ENCODE measurements at places on chromosomes 6 and 20.
A peak's percentile ranks its signal among the peaks of the same experiment; 100 is the strongest.

DNA sequence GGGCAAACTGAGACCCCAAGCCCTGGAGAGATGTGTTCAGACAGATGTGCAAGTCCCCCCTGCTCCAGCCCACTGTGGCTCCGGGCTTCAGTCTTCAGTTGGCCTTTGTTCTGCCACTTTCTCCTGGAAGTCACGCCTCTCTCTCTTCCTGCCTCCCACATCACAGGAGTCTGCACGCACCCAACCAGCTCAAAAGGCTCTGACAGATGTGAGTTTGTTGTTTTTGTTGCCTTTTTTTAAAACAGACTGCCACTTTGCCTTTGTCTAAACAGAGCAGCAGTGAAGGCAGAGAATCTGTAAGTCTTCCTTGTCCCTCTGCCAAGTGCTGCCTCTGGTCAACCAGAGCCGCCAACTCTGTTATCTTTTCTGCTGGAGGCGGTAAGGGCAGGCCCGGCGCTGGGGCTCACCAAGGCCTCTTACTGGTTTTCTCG, 149.7 kb downstream of the TFAP2C start:
- no peak for ATAC-seq

GRCh38 chr6:161639772-161640171, 365.9 kb upstream of the AGPAT4 start:
- ATAC-seq, result no peak

GRCh38 chr6:166512567-166512966, 73.9 kb downstream of the RAMACL start:
- no peak for ATAC-seq

GRCh38 chr6:145749632-145750031, 14.3 kb upstream of the EPM2A start:
- peak; percentile 25 for ATAC-seq

DNA sequence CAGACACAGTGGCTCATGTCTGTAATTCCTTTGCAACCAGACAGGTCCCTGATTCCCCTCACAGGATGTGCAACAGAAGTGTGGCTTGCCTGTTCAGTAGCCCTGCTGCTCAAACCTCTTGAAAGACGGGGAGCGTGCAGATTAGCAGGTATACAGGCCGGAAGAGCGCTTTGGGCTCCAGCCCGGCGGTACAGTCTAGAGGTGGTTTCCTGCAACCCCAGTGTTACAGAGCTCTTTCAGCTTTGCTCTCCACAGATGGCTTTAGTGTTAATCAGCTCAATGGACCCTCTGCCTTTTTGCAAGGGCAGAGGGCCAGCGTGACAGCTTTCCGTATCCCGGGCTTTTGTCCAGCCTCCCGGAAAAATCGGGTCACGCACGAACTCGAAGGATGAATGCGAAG, 67.2 kb upstream of the TNFRSF21 start:
- ATAC-seq, result no peak

GRCh38 chr6:89941763-89942497, 47.7 kb downstream of the GJA10 start:
- no peak for ATAC-seq

GRCh38 chr20:63457737-63458136, 14.7 kb downstream of the KCNQ2 start:
- ATAC-seq, result no peak

- peak; percentile 53 for ATAC-seq
Observed at GRCh38 chr20:9397928-9398327, 116.5 kb upstream of the LAMP5 start.

- no peak for ATAC-seq
Observed at GRCh38 chr6:154341336-154341735, 15.3 kb downstream of the IPCEF1 start.

DNA sequence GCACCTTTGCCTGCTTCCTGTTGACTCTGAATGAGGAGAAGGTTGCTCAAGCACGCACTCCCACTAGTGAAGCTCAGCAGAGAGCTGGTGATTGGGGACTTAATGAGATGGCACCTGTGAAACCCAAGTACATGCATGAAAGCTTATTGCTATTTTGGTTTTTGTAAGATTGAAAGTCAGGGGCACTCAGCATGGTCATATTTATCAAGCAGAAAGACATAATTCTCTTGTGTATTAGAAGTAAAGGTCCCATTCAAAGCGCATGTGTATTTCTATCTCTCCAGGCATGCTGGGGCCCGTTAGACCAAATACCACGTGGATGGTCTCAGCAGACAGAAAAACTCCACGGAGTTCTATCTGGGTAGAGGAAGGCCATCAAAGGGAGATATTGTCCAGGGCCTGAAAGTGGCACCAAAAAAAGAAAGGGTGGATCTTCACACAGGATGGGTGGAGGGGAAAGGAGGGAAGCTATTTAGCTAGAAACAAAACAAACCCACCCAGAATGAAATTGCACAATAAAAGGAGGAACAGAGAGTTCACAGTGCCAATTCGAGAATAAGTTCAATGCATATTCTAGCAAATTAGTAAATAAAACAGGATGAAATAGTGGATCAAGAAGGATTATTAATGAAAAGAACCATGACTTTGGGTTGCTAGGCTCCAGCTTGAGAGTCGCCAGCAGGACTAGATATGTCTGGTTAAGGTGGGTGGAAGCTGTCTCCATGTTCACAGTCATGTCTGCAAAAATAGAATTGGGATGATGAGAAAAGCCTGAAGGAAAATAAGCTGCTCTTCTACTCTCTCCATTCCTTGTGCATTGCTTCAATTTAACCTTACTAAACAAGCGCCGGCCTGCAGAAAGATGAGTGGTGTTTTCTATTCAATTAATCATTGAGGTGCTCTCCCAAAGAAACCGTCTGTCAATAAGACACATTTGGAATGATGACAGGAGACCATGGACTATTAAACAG, 224.9 kb upstream of the DTNBP1 start:
- ATAC-seq, result no peak

- ATAC-seq, result no peak
Observed at GRCh38 chr20:2672446-2672845, 8.4 kb upstream of the IDH3B start.

DNA sequence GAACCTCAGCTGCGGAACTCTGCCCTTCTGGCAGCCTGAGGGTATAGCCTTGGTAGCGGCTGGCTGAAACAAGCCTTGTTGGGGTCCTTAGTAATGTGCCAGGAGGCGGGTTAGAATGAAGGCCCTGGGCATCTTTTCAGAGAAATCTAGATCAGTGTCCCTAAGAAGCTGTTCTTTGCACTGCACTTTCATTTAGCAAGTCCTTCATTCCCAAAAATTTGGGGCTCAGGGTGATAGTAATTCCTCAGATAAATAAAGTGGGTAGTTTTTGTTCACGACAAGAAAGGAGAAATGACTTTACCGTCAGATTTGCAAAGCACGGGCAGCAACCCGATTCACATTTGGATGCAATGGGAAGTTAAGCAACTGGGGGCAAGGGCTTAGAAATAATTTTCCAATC, 3.2 kb downstream of the INSM1 start:
- ATAC-seq, result no peak

- no peak for ATAC-seq
Observed at GRCh38 chr6:161743509-161744178, 469.8 kb upstream of the AGPAT4 start.

DNA sequence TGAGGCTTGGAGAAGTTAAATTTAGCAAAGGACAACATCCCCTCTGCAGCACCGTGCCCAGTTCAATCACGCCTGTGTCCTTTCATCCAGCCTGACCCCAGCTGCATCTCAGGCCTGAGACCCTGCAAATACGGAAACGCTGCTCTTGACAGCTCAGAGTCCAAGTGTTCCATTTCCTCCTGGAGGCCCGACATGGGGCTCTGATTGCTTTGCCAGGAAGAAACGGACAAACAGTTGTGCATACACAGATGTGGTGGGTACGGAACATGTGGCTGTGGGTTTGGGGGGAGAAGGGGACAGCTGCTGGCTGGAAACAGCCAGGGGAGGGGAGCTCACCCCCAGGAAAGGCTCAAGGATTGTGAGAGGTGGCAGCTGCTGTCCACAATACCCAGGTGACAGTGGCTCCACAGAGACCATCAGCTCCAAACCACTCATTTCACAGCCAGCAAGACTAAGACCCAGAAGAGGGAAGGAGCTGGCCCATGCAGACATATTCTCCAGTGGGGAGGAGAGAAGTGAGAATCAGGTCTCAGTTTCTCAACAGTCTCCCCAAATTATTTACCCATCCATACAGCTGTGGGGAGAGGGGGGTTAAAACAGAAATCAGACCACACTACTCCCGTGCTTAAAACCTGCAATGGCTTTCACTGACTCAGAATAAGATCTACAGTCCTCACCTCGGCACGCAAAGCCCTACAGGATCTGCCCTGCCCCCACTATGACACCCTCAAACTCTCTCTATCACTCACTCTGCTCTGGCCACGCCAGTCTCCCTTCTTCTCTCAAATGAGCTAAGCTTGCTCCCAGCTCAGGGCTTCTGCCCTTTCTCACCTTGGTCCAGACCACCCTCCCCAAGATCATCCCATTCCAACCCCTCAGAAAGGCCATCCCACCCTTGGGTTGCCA, 89.1 kb downstream of the PREX1 start:
- ATAC-seq, result no peak

DNA sequence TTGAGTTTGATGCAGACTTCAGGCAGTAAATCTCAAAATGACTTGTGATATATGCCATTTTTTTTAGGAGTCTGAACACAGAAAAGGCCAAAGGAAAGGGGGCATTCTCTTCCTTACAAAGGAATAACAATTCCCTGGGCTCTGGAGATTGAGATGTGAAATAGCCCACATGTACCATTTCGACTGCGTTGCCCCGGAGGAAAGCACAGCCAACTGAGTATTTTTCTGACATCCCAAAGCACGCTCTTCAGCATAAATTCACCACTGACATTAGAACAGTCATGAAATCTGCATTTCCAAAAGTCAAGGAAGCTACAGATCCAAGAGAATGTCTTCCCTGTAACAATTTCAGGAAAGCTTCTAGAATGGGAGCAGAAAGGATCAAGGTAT, 7.8 kb downstream of the ELOVL2 start:
- no peak for ATAC-seq

- ATAC-seq, result no peak
Observed at GRCh38 chr20:10659651-10660601, 13.9 kb downstream of the JAG1 start.

DNA sequence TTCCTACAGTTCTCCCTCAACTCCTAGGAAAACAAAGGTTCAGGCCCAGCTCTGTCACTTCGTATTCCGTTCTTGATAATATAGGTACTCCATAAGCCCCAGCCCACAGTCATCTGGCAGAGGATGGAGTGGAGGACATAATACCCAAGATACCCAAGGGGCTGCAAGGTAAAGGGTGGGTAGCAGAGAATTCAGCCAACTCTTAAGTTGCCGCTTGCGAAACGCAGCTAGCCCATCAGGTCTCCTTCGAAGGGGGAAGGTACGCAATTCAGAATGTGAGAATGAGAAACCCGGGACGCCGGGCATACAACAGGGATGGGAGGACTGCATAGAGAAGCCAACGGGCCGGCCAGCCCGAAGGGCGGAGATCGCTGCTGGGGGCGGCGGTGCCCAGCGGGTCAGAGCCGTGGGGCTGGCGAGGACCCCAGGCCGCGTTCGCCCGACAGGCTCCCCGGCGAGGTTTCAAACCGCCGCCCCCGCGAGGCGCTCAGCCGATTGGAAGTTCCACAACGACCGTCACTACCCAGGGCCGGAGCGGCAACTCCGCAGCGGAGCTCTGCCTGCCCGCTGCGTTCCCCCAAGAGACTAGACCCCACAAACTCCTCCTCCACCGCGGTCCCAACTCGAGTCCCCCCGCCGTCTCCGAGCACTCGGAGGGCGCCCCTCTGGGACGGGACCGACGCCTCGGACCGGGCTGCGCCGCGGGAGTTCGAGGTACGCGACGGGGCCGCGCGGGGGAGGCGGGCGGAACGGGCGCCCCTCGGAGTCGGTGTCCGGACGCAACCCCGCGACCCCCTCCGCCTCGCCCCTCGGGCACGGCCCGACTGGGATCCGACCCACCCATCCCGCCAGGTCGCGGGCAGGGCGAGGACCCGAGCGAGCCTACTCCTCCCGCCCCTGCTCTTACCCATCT, 911 bp downstream of the CDK19 start:
- ATAC-seq, result no peak

- no peak for ATAC-seq
Observed at GRCh38 chr6:1415416-1416063, 26.2 kb downstream of the FOXF2 start.

DNA sequence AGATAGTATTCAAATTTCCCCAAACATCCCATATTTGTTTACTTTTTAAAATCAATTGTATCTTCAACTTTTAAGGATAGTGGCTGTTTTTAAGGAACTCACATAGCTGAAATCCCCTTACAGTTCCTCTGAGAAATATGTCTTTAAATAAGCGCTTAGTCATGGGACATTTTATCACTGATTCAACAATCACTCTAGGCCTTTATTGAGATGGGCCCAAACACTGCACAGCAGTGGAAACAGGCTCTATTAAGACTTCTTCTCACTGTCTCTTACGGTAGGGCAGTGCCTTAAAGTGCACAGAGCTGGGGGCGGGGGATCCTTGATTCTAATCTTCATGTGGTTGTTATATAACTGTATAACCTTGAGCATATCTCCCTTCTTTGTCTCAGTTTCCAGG, 59.8 kb upstream of the RREB1 start:
- ATAC-seq, result no peak

- ATAC-seq, result no peak
Observed at GRCh38 chr6:137677709-137678108, 183.5 kb upstream of the OLIG3 start.

DNA sequence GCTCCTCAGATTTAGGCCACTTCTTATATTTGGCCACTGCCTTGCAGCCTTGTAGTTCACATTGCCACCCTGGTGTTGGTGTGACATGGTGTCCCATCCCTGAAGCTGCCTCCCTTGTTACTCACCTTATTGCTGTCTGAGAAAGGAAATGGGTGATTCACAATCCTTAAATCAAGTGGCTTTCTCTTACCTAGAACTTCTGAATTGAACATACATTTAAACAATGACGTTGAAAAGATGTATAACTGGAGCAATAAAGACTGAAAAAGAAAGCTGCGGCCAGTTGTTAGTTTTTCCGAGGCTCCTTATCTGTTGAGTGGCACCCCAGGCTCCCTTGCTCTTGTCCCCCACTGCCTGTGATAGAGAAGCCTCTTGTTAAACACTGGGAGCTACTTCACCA, 28.8 kb upstream of the GNRH2 start:
- no peak for ATAC-seq

DNA sequence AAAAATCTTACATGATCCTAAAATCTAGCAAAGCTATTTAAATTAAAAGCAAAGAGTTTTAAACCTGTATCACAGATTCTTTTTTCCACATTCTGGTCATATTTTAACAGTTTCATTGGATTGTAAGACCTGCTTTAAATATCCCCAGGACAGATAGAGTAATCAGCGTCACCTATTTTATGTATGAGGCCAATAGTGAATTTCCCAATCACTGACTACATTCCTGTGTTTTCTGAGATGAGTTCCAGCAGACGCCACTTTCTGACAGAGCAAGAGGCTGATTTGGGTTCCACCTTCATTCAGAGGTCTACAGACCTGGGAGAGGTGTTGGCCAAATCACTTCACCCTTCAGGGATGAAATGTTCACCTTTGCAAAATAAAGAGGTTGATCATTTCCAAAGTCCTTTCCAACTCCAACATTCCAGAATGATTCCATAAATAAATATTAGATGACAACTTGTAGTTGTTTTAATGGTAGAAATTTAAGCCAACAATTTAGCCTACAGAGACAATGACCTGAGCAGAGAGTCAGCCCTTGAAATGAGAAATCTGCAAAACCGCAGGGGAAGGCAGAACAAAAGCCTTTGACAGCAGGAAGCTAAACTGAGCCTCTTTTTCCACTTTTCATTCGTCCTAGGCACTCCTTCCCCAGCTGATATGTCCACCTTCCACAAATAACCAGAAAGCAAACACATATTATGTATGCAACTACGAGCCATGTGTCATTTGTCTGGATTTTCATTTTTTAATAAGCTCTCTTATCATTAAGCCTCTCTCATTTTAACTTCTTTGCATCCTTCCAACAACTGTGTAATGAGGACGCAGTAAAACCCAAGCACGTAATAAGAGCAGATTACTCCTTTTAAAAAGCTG, 105.2 kb downstream of the TFAP2A start:
- no peak for ATAC-seq

GRCh38 chr20:3088031-3088430, 3.5 kb upstream of the AVP start:
- ATAC-seq, result no peak
